ENCODE measurements at places on chromosomes 4 and X.

DNA sequence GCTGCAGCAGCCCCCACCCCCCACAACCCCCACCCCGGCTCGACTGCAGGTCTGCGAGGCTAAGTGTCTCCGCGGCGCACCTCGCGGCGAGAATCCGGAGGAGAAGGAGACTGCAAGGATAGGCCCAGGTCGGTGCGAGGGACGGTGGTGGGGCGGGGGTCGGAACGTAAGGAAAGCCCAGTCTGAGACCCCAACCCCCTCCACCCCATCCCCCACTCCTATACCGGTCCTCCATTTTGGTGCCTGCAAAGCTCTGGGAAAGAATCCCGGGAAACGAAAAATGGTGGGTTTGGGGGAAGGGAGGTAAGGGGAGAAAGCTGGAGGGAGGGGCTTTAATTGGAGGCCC lies 614 bp downstream of the BEX3 start:
- H3K27ac ChIP-seq = peak overlapping the region; percentile 88
- peak overlapping the region; percentile 59 for H3K4me3 ChIP-seq
- H3K36me3 ChIP-seq = no peaks in the 10 kb centered on the region
- H3K27me3 ChIP-seq = no peaks in the 10 kb centered on the region

DNA sequence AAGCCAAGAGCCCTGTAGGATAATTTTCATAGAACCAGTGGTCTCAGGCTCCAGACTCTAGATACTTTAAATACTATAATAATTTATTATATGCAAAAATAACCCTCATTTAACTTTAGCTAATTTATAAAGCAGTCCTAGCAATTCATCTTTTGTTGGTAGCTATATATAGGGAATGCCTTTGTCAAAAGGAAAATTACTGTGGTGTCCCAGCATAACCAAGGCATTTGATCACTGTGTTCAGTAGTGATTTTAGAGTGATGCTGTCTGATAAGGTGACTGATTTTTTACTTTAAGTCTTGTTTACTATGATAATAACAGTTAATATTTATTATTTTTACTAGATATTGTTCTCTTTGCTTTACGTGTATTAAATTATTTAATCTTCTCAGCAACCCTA lies 61.2 kb downstream of the PAQR3 start:
- DNase-seq = no peak
- H3K27ac ChIP-seq = no peak overlapping the region
- no peaks in the 10 kb centered on the region for H3K4me1 ChIP-seq
- no peaks in the 10 kb centered on the region for H3K36me3 ChIP-seq
- H3K4me3 ChIP-seq = no peak overlapping the region
- no peaks in the 10 kb centered on the region for H3K27me3 ChIP-seq

- no peak for DNase-seq
- H3K4me1 ChIP-seq = no peaks in the 10 kb centered on the region
- no peaks in the 10 kb centered on the region for H3K27me3 ChIP-seq
- no peak overlapping the region for H3K4me3 ChIP-seq
- H3K36me3 ChIP-seq = no peaks in the 10 kb centered on the region
These were observed 8.2 kb downstream of the CAPN6 start for GRCh38 chrX:111262086-111262485.

- no peaks in the 10 kb centered on the region for H3K27me3 ChIP-seq
- no peak overlapping the region for H3K4me3 ChIP-seq
- no peaks in the 10 kb centered on the region for H3K4me1 ChIP-seq
These were observed 19.3 kb downstream of the DCTD start for GRCh38 chr4:182897601-182898478.

- H3K36me3 ChIP-seq = no peaks in the 10 kb centered on the region
- H3K27me3 ChIP-seq = no peaks in the 10 kb centered on the region
- H3K4me1 ChIP-seq = no peaks in the 10 kb centered on the region
- H3K4me3 ChIP-seq = no peak overlapping the region
- H3K27ac ChIP-seq = no peak overlapping the region
These were observed 20.6 kb upstream of the COQ2 start for GRCh38 chr4:83305187-83305586.
